AG09309 (cell line): ENCODE measurements at places on chromosomes 7 and 10.

GRCh38 chr7:40211276-40212003 is 76.6 kb downstream of the SUGCT start:
- DNase-seq: no peak

GRCh38 chr7:31986878-31987518 is 83.2 kb downstream of the PDE1C start:
- DNase-seq: no peak

DNA sequence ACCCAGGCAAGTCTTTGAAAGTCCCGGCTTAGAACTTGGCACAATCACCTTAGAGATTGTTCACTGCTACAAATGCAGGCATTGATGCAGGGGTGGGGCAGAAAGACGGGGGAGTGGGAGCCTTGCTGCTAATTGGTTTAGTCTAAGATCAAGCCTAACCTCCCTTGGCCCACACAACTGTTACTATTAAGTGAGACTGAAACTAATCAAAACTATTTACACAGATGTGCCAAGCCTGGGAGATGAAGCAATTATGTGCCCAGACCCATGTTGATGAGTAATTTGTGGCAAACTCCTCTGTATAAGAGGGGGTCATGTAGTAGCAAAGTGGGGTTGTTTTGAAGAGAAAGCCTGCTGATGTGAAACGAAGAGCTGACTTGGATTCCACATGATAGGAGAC is 178.2 kb upstream of the ITGB1 start:
- DNase-seq: no peak

DNA sequence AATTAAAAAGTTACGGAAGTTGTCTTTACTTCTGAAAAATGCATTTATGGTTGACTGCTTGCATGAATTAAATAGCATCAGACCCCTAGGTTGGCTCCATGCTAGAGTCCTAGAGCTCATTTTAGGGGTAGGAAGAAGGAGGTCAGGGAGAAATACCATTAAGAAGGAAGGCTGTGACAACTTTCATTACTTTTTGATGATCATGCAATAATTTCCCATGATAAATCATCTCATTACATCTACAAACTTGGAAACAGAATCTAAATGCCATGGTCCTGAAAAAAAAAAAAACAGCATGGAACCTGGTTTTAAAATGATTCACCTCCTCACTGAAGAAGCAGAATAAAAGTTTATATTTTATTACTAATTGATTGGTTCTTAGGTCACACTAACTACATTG is 20.3 kb upstream of the PLXNA4 start:
- no peak for DNase-seq

- peak; percentile 39 for DNase-seq
Observed at GRCh38 chr10:122062831-122063674, 74.1 kb downstream of the TACC2 start.

GRCh38 chr10:48802611-48803071 is 118.0 kb downstream of the WDFY4 start:
- no peak for DNase-seq

DNA sequence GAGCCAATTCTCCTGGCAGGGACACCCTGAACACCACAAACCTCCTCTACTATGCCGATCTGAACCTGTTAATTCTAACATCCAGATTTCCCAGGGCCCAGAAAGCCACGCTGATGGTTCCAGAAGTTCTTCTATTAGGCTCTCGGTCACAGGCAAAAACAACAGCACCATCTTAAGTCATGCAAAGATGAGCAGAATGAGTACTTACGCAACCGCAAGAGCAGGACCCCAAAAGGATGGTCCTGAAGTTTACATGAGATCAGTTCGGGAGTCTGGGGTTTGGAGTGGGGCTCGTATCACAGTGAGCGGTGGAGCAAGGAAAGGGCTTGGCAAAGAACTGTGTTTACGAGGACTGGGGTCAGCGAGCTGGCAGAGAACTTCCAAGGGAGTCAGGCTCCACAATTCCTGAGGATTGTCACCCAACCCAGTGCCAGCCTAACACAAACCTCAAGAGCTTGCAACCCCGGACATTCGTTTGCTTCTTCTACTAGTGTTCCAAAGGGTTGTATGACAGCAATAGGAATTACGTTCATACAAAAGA is 532.6 kb downstream of the TNS3 start:
- no peak for DNase-seq

- no peak for DNase-seq
Observed at GRCh38 chr7:2289111-2289586, 25.1 kb downstream of the SNX8 start.

DNA sequence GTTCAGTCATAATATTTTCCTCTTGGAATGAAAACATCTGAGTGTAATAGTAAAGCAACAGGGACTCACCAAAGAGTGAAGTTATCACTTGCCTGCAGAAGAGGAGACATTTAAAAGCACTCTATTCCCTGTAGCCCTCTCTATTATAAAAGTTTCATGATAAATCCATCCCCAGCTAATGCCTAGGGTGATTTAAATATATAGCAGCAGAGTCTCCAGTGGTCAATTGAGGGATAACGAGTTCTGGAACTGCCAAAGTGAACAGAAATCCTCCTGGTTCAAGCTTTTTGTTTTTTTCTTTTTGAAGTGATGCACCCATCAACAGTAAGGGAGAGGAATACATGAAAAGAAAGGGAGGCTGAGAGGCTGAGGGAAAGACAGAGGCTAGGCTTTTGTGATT is 87.3 kb downstream of the EVX1 start:
- DNase-seq: no peak

DNA sequence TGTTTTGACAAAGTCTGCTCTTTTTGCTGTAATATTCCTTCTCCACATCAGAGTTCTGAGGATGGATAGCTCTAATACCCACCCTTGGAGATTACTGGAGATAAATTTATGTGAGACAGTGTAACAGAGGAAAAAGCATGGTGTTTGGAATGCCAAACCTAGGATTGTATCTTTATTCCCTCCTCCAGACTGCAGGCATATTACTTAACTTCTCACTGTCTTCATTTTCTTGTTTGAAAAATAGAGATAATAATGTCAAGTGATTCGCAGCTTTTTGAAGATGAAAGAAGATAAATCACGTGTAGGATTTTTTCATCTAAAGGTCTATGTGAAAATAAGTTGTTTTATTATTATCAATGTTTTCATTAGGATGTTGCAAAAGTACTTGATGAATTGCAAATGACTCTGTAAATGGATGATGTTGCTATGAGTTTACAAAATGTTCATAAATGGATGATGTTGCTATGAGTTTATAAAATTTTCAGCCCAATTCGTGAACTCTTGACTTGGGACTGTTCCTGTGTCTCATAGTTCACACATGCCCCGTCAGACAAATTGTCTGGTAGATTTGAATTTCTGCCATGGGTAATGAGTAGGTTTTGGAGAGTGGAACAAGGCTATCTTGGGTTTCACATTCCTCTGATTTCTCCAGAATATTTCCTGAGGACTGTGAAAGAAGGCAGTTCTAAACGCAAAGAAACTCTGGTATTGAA is 113.1 kb upstream of the IGFBP3 start:
- no peak for DNase-seq

DNA sequence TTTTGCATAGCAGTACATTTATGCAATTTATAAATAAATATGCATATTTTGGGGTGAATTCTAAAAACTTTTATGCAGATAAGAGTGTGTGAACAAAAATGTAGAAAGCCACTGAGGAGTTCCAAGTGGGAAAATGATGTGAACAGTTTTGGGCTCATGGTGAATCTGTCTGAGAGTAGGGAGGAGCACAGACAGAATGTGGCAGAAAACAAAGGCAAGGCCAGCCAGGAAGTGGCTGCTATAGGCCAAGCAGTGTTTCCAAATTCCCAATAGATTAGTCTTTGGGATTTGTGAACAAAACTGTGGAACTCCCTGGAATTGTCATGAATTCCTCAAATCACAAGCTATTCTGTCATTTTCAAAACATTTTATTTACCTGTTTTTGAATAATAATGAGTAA is 73.6 kb upstream of the AMPH start:
- no peak for DNase-seq

GRCh38 chr7:112701456-112701855 is 88.7 kb downstream of the TMEM168 start:
- no peak for DNase-seq

GRCh38 chr10:122468926-122469781 is 7.8 kb downstream of the HTRA1 start:
- peak; percentile 98 for DNase-seq

DNA sequence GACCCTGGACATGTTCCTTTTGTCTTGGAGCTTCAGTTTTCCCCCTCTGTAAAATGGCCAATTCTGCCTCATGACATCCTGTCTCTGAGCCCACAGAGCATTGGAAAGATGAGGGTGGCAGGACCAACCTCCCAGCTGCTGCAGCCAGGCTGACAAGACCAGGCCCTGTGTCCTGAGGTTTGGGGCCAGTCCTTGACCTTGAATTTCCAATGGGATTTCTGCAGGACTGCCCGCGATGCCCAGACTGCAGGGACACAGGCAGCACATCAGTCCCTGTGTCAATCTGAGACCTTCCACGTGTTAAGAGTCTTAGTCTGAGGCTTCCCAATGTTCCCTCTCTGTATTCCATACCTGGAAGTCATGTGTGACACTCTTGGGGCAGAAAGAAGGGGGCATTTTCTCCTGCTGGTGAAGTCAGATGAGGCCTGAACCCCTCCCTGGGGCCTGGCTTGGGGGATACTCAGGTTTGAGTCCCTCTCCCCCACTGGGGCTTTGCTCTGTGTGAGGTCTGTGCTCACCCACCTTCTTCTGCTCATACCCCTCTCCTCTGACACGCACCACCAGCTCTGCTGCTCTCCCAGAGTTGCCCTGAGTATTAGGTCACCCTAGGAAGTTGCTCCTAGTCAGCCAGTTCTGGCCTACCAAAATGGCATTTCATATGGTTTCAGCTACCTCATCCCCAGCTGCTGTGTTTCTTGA is 79.2 kb downstream of the ADCY1 start:
- no peak for DNase-seq

DNA sequence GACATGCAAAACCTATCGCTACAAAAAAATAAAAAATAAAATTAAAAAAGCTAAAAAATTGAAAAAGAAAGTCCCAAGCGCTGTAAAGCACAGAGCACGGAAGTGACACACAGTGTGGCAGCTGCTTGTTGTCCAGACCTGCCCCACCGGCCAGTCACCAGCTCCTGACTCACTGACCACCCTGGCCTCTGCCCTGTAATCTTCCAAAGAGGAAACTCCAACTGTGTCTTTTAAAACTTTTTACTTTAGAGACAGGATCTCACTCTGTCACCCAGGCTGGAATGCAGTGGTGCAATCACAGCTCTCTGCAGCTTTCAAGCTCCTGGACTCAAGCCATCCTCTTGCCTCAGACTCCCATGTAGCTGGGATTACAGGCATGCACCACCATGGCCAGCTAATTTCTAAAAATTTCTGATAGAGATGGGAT is 23.6 kb downstream of the GNA12 start:
- DNase-seq: peak; percentile 87

- no peak for DNase-seq
Observed at GRCh38 chr10:116779076-116779687, 36.8 kb upstream of the HSPA12A start.

DNA sequence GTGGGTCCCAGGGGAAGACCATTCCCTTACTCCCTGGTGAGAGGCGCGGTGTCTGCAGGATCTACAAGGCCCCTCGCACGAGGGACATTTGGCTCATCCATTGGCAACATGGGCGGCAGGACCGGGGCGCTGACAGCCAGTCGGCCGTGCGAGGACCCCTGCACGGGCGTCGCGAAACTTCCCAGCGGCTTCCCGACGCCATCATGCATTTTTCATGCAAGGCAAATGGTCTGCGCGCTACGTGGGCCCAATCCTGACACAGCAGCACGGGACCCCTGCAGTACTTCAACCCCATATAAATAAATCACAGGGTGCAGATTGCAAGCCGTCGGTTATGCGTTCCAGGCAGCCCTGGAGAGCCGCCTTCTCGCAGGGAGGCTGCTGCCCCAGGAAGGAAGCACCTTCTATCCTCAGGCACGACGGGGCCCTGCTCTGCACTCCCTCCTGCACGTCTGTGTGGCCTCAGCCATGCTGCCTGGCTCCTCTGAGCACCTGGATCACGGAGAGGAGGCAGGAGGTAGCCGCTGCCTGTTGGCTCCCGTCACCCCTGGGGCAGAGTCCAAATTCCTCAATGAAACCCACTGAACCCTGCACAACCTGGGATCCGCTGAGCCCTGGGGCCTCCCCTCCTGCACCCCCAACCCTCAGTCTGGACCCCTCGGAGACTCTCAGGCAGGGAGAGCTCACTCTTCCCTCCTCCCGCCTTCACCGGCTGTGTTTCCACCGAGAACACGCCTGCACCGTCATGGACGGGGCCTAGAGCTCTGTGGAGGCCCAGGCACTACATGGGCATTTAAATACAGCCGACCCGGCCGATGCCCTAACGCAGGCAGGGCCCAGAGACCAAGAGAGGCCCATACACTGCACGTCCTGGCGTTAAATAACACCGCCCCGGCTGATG is 90.5 kb downstream of the PDGFA start:
- DNase-seq: no peak

DNA sequence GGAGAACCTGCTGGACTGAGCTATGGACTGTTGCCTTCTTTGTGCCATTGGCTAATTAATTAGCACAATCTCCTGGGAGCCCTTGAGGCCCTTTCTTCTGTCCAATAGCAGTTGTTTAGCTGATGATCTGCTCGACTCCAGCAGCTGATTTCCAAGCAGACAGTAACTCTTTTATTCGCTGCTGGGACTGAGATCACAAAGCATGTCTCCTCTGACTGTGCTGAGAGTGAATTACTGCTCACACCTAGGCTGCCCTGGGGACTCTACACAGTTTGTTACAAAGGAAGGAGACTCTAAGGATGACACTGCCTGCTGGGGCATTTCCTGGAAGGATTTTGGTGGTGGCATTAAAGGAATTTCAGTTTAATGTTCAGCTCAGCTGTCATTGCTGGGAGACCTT is 31.4 kb downstream of the CASP7 start:
- no peak for DNase-seq

DNA sequence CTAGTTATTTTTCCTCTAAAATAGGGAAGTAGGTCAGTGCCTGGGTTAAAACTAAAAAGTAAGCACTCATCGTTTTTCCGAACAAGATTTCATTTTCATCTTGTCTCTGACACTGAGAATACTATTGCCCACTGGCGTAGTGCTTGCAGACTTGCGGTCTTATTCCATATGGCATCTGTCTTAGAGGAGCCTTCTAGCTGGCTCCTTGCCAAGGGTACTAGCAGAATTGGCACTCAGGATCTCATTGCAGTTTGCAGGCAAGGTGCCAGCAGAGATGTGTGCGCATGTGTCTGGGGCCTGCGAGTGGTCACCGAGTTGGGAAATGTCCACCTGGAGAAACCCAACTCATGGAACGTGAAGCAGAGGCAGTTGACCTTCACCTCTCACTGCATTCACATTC is 143.4 kb downstream of the CELF2 start:
- DNase-seq: no peak

DNA sequence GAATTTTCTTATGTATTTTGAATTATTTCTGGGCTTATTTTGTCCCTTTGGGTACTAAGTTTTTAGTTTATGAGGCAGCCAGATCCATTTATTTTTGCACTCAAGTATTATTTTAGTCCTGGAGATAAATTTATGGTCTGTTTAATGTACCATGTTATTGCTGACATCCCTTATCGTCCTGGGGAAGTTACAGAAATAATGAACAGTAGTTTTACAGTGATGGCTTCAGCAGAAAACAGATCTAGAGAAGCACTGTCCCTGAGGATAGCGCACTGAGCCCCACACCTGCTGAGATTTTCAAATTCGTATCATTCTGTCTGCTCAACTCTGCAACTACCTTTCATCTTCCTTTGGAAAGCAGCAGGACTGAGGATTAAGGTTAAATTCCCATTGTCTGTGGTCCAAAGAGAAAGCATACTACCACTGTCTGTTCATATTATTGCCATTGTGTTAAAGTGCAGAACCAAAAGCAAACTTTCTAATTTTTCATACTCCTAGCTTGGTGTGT is 168.3 kb downstream of the SNX13 start:
- DNase-seq: no peak

GRCh38 chr7:42869131-42870020 is 42.5 kb downstream of the C7orf25 start:
- DNase-seq: no peak

- DNase-seq: no peak
Observed at GRCh38 chr7:135147899-135148721, at the start of gene TMEM140. Gene TMEM140, plus strand, starts transcription at chr7:135148072. Its CDS starts 16,370 bp downstream, at chr7:135164442.
